Activated B cell treated with CpG ODN at 0.5 μM for 24 hours (primary cell): ENCODE measurements at places on chromosomes 2 and 18. TPM values are rescaled to one million over a fixed set of nuclear protein-coding genes. Genes with fewer than 3 reads are reported as not detected.
A peak's percentile ranks its signal among the peaks of the same experiment; 100 is the strongest.

- H3K36me3 ChIP-seq: no peaks in the 10 kb centered on the region
- peak overlapping the region; percentile 91 for H3K4me3 ChIP-seq
- H3K27me3 ChIP-seq: peaks cover 47% of the 10 kb centered on the region
- H3K4me1 ChIP-seq: peaks cover 30% of the 10 kb centered on the region
Measured at GRCh38 chr2:118223992-118224894, 136.0 kb downstream of the INSIG2 start.

DNA sequence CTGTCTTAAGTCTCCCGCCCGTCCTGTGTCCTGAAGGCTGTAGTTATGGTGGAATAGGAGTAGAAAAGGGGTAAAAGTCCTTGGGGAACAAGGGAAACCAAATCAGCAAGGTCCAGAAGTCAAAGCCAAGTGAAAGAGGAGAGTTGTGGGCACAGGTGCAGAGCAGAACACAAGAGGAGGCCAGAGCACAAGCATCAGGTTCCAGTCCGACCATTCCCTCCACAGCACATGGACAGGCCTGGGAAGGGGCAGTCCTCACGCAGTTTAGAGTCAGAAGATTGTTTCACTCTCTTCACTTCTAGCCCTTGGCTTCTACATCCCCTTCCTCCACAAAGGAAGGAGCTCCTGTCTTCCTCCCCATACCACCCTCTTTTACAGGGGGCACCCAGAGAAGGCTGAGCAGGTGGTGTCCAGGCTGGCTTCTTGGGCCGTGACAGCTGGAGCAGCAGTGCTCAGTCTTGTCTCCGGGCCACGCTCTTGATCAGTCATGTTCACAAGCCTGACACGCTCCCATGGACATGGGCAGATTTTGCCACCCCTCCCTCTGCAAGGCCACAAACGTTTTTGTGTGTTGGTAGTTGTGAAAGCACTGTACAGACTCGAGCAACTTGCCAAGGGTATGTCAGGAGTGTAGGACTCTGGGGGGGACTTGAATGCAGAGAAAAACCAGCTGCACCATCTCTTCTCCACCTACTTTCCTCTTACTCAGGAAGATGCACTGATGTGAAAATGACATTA lies 138.5 kb upstream of the DAPL1 start:
- H3K27ac ChIP-seq: no peak overlapping the region
- H3K27me3 ChIP-seq: no peaks in the 10 kb centered on the region
- no peak overlapping the region for H3K4me3 ChIP-seq
- H3K4me1 ChIP-seq: no peaks in the 10 kb centered on the region
- no peaks in the 10 kb centered on the region for H3K36me3 ChIP-seq

GRCh38 chr2:231644426-231644825 lies 51.8 kb downstream of the TEX44 start:
- no peaks in the 10 kb centered on the region for H3K27me3 ChIP-seq
- H3K36me3 ChIP-seq: no peaks in the 10 kb centered on the region
- no peak overlapping the region for H3K27ac ChIP-seq
- peaks cover 20% of the 10 kb centered on the region for H3K4me1 ChIP-seq
- H3K4me3 ChIP-seq: no peak overlapping the region

- H3K4me1 ChIP-seq: no peaks in the 10 kb centered on the region
- no peaks in the 10 kb centered on the region for H3K36me3 ChIP-seq
- H3K4me3 ChIP-seq: no peak overlapping the region
- peaks cover 10% of the 10 kb centered on the region for H3K27me3 ChIP-seq
Measured at GRCh38 chr2:202185156-202185555, 53.2 kb downstream of the SUMO1 start.

DNA sequence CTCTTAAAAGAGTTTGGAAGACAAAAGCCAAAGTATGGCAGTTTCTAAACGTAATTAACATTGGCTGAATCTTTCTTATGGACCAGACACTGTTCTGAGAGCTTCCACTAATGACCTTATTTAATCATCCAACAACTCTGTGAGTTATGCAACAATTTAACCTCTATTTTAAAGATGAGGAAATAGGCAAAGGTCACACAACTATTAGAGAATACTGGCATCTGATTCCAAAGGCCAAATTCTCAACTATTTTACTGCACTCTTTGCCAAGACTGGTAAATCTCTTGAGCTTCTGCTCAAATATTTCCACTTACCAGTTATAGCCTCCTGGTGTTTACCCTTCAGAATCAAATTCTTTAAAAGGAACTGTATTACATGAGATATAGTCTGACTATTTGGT lies 42.1 kb upstream of the ERMN start:
- no peak for DNase-seq
- H3K4me1 ChIP-seq: peaks cover 24% of the 10 kb centered on the region
- peaks cover 7% of the 10 kb centered on the region for H3K36me3 ChIP-seq
- no peak overlapping the region for H3K27ac ChIP-seq
- no peaks in the 10 kb centered on the region for H3K27me3 ChIP-seq

DNA sequence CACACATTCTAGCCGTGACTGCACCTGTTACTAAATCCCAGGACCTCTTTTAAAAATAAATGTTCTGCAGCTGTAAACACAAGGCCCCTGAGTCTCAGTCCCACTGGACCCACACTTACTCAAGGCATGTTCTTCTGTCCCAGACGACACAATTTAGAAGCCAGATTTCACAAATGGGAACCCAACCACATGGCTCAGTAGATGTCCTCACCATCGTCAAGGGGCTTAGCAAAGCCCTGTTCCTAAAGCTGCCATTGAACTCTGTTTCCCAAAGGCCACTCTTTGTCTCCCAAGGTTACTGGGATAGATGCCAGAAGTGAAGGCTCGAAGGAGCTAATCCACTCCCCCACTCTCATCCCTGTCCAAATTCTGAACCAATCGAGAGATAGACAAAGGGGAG lies 301.0 kb downstream of the GALR1 start:
- H3K4me3 ChIP-seq: no peak overlapping the region
- no peak for DNase-seq
- H3K36me3 ChIP-seq: no peaks in the 10 kb centered on the region
- H3K27ac ChIP-seq: no peak overlapping the region
- H3K27me3 ChIP-seq: peaks cover 3% of the 10 kb centered on the region
- H3K4me1 ChIP-seq: no peaks in the 10 kb centered on the region

DNA sequence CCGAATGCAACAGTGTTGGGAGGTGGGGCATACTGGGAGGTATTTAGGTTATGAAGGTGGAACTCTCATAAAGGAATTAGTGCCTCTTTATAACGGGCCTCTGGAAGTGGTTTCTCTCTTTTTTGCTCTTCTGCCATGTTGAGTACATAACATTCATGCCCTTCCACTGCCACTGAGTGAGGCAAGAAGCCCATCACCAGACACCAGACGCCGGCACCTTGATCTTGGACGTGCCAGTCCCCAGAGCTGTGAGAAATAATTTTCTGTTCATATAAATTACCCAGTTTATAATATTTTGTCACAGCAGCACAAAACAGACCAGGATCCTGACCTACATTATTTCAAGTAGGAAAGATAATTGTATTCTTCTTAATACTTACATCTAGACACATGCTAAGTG lies 320.2 kb downstream of the NRXN1 start:
- H3K4me1 ChIP-seq: no peaks in the 10 kb centered on the region
- no peak overlapping the region for H3K27ac ChIP-seq
- no peaks in the 10 kb centered on the region for H3K36me3 ChIP-seq
- no peaks in the 10 kb centered on the region for H3K27me3 ChIP-seq
- no peak overlapping the region for H3K4me3 ChIP-seq

- no peak for DNase-seq
- H3K4me1 ChIP-seq: no peaks in the 10 kb centered on the region
- no peak overlapping the region for H3K4me3 ChIP-seq
Measured at GRCh38 chr2:215685238-215685990, 249.5 kb upstream of the FN1 start.

- H3K27ac ChIP-seq: peak overlapping the region; percentile 93
- H3K36me3 ChIP-seq: peaks cover 27% of the 10 kb centered on the region
- peak overlapping the region; percentile 94 for H3K4me3 ChIP-seq
- no peaks in the 10 kb centered on the region for H3K27me3 ChIP-seq
Measured at GRCh38 chr2:85579266-85579935, 2.0 kb downstream of the VAMP8 start.

- peaks cover 78% of the 10 kb centered on the region for H3K4me1 ChIP-seq
- H3K27ac ChIP-seq: peak overlapping the region; percentile 43
- H3K36me3 ChIP-seq: peaks cover 53% of the 10 kb centered on the region
- no peak overlapping the region for H3K4me3 ChIP-seq
- DNase-seq: no peak
- H3K27me3 ChIP-seq: no peaks in the 10 kb centered on the region
Measured at GRCh38 chr2:99867770-99868169, 274.6 kb downstream of the AFF3 start.

DNA sequence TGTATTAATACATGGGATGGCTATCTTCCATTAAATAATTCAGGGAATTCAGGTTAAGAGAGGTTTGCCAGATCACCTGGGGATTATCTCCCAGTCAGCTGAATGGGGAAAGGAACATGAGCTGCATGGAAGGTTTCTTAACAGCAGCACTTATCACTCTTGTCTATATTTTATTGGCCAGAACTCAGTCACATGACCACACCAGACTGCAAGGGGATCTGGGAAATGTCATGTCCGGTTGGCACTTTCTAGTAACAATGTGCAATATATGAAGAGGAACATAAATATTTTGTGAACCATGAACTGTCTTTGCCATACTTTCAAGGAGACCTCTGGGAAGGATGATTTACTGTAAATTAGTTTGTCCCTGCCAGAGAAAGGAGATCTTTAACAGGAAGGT lies 599.1 kb downstream of the SLC4A3 start:
- no peak overlapping the region for H3K27ac ChIP-seq
- DNase-seq: no peak
- H3K4me3 ChIP-seq: no peak overlapping the region
- no peaks in the 10 kb centered on the region for H3K27me3 ChIP-seq
- H3K4me1 ChIP-seq: no peaks in the 10 kb centered on the region

GRCh38 chr2:157107877-157108276 lies 149.6 kb upstream of the GALNT5 start:
- H3K4me3 ChIP-seq: no peak overlapping the region
- no peaks in the 10 kb centered on the region for H3K4me1 ChIP-seq
- no peaks in the 10 kb centered on the region for H3K36me3 ChIP-seq
- no peaks in the 10 kb centered on the region for H3K27me3 ChIP-seq

- H3K4me3 ChIP-seq: no peak overlapping the region
- peaks cover 25% of the 10 kb centered on the region for H3K36me3 ChIP-seq
- peaks cover 22% of the 10 kb centered on the region for H3K4me1 ChIP-seq
Measured at GRCh38 chr2:221451862-221452788, 120.0 kb downstream of the EPHA4 start.

DNA sequence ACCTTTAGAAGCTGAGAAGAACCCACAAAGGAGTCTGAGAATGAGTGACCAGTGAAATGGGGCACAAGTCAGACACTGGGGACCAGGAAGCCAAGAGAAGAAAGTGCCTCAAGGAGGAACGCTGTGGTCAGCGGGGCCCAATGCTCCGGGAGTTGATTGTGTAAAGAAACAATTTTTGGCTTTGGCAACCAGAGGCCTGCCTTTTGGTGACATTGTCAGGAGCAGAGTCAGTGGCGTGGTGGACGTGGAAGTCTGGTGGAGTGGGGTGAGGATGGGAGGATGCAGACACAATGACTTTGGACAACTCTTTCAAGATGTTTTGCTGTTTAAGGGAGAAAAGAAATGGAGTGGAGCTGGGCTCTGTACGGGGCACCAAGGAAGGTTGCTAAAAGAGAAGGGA lies 100.2 kb upstream of the SEC11C start:
- no peak for DNase-seq
- H3K4me1 ChIP-seq: no peaks in the 10 kb centered on the region
- H3K4me3 ChIP-seq: no peak overlapping the region
- no peaks in the 10 kb centered on the region for H3K36me3 ChIP-seq

DNA sequence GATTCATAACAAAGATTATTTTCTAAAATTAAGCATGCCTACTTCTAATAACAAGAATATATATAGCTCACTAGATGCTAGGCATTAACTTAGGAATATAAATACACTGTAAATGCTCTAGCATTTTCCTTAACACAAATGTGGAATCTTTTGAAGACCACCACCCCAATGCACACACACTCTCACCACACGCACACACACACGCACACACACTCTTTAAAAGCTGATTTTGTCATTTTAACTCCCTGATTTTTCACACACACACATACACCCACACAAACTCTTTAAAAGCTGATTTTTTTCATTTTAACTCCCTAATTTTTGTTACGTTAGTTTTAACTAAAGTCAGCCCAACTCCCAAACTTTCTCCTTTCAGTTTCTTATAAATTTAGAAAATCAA lies 3.0 kb downstream of the COL5A2 start:
- no peak for DNase-seq
- H3K4me1 ChIP-seq: no peaks in the 10 kb centered on the region
- H3K36me3 ChIP-seq: no peaks in the 10 kb centered on the region
- H3K27ac ChIP-seq: no peak overlapping the region

- no peak overlapping the region for H3K27ac ChIP-seq
- H3K4me3 ChIP-seq: no peak overlapping the region
- no peaks in the 10 kb centered on the region for H3K4me1 ChIP-seq
- DNase-seq: no peak
- no peaks in the 10 kb centered on the region for H3K27me3 ChIP-seq
Measured at GRCh38 chr2:152766928-152767327, 48.5 kb downstream of the ARL6IP6 start.

POTEJ gene
- not detected in 2 replicates for total RNA-seq

AFF3 gene
- total RNA-seq: 228 and 271 TPM in 2 replicates

GREB1L gene
- not detected in 2 replicates for total RNA-seq

XIRP2 gene
- total RNA-seq: not detected in 2 replicates

TDRD15 gene
- 0.49 and 0.58 TPM in 2 replicates for total RNA-seq

KYNU gene
- total RNA-seq: 43.8 and 48.0 TPM in 2 replicates

CCDC102B gene
- total RNA-seq: 1.5 and 1.8 TPM in 2 replicates

CCBE1 gene
- total RNA-seq: 0.04 TPM in 1 of 2 replicates, not detected in the other
